Osteoblast (primary cell): ENCODE measurements at places on chromosomes 11 and 22. TPM values are rescaled to one million over a fixed set of nuclear protein-coding genes. Genes with fewer than 3 reads are reported as not detected.

GRCh38 chr11:36035454-36035853 lies 91.6 kb downstream of the LDLRAD3 start:
- no peak for DNase-seq

HSPA8 gene
- 2,226 and 2,227 TPM in 2 replicates for total RNA-seq

DNA sequence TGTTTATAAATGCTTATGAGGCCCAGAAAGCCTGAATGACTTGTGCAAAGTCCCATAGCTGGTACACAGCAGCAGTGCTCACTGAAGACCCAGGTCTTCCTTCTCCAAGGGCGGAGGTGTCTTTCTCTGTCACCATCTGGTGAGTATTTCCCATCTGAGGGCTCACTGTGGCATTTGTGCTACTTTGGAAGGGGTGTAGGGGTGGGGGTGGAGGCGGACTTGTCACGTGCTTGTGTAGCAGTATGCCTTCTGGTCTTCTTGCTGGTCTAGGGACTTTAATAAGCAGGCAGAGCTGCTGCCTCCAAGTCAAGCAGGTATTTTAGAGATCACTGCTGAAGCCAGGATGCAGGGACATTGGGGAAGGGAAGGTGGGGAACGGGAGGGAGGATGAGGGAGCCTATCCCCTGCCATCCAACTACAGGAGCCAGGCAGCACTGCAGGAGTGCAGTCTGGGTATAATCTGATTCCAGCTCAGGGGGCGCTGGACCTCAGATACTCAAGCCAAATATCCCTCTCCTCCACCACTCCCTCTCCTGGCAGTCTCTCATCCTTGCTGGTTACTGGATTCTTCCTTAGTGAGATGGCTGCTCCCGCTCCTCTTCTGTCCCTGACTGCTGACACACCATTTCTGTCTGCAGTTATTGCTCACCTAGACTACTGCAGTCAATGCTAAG lies 3.4 kb downstream of the ABCC8 start:
- peak; percentile 91 for DNase-seq

- DNase-seq: no peak
Observed at GRCh38 chr11:121291896-121292494, 576 bp upstream of the SC5D start.

DNA sequence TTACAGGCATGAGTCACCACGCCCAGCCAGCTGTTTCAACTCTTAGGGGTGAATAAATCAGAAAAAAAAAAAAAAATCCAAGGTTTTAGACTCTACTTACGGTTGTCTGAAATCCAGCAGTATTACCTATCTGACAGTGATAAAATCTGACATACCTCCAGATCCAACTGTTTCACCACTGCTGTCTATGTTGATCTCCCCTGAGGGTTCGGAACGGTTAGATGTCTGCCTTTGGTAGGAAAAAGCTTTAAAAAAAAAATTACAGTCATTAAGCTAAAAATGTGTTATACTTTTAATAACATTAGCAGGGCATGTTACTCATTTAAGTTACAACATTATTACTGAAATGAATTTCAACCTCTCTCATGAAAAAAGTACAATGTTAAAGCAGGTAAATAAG lies 21.1 kb downstream of the NCAPD3 start:
- DNase-seq: no peak

GRCh38 chr11:117830674-117831351 lies 6.3 kb upstream of the FXYD2 start:
- peak; percentile 6 for DNase-seq
